ENCODE measurements at places on chromosomes 6 and 20.

DNA sequence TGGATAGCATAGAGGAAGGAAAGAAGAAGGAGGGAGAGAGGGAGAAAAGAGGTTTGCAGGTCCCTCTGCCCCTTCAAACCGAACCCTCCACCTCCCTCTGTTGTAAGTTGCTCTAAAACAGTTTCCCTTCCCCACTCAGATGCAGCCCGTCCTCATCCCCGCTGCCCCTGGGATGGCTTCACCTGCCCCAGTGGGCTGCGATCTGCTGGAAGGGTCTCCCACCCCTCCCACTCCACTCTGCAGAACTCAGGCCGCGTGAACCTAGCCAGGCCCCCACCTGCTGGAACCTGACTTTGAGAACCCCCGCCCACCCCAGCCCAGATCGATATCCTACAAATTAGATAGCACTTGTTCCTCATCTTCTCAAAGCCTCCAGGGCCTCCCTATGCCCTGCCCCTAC, 190.8 kb downstream of the DLL1 start:
- no peak for DNase-seq

GRCh38 chr6:133986942-133987341, 33.9 kb downstream of the TBPL1 start:
- DNase-seq = no peak

GRCh38 chr20:41938353-41938752, 320.2 kb upstream of the CHD6 start:
- DNase-seq = no peak

- no peak for DNase-seq
These were observed 255.5 kb downstream of the CDC5L start for GRCh38 chr6:44642870-44643522.

- no peak for DNase-seq
These were observed 101.6 kb upstream of the PRSS16 start for GRCh38 chr6:27145731-27146455.

DNA sequence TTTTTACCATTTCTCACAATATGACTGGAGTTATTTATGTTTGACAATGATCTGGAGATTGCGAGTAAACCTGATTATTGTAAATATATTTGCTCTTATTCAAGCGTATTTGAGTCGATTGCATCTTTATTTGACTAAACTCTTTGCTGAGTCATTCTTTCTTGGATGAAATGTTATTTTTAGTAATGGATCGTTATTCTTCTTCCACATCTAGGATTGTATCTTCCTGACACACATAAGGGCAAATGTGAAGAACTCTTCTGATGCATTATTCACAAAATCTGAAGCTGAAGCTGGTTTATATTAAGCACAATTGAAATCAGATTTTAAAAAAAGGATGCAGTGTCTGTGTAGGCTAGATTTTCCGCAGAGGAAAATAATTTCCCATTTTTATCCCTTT, 68.2 kb downstream of the SEL1L2 start:
- DNase-seq = no peak

Data from HuH-7 (cell line).